ENCODE measurements at places on chromosomes 11 and 22.

DNA sequence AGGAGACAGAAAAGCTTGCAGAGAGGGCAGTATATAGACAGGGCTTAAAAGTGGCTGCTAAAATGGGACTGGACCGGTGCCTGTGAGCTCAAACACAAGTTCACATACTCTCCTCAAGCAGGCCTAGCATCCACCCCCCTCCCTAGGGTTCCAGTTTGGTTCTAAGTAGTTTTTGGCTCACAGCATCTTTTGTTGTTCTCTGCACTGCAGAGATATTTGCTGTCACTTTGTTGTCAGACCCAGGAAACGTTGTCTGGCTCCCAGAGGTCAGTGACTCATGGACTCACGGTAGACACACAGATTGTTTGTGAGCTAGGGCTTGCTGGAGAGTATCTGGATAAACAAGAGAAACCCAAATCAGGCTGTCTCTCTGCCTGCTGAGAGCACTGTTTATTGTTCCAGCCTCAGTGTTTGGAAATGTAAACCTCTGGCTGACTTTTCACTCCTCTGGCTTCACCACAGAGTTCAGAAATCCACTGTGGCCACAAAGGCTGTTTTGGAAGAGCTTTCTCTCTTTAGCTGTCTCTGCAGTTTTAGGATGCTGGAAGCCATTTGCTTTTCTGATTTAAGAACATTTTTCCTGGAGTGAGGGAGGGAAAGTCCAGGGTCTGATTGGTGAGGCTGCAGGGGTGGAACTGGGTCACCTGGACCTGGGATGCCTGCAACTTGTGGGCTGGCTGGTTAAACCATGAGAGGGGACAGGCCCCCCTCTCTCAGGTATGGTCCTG is 303.7 kb upstream of the PLET1 start:
- DNase-seq: peak; percentile 35

DNA sequence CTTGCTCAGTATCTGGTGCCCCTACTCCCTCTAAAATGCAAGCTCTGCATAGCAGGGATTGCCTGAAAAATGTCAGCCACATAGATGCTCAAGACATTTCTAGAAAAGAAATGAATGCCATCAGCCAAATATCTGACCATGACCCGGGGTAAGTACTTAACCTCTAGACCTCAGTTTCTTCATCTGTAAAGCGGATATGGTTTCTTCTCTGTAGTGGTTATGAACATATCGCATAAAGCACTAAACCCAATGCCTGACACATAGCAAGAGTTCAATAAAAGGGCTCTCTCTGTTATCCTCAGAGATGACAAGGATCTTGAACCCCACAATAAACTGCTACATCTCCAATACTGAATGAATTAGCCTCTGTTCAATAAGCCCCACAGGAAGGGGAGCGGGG is 122.6 kb downstream of the ABTB2 start:
- no peak for DNase-seq

- no peak for DNase-seq
Observed at GRCh38 chr11:75350743-75351540, 519 bp downstream of the ARRB1 start.

DNA sequence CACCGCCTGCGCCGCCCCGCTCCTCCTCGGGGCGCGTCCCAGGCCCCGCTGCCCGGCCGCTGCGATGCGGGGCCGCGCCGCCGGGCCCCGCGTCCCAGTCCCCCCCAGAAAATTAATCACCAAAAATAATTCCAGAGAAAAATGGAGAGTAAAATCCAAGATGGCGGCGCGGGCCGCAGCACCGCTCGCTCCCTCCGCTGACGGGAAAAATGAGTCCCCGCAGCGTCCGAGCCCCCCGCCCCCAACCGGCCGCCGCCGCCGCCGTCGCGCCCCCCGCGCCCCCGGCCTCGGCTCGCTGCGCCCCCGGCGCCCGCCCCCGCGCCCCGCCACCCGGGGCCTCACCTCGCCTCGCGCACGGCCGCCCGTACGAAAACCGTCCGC is at the start of gene KMT5B:
KMT5B (minus strand) TSS at position 162 of the 381 bp plus-strand sequence. CDS start 23,220 bp downstream, outside the sequence.
- no peak for DNase-seq

GRCh38 chr11:73203790-73204189 is 14.3 kb upstream of the P2RY2 start:
- peak; percentile 43 for DNase-seq

DNA sequence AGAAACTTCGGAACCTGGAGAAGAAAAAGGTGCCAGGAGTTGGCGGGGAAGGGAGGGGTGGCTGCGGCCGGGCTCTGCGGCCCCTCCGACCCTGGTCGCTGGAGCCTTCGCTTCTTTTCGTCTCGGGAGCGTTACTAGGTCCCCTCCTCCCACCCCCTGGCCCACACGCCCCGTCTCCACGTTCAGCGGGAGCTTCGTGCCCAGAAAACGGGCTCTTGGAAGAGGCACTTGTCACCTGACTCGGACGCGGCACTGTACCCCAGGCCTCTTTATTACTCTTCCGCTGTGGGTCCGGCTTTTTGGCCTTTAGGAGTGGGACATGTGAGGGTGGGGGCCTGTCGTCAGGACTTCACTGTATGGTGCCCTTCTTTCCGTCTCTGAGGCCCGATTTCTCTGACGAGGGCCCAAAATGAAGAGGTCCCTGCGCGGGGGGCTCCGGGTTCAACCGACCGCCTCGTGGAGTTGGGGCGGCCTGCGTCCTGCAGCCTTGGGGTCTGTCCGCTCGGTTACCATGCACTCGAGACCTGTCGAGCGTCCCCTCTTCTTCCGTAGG is 1.2 kb downstream of the CAPRIN1 start:
- no peak for DNase-seq

- DNase-seq: no peak
Observed at GRCh38 chr11:76684516-76684915, 14.0 kb upstream of the LRRC32 start.
